Stimulated activated CD8-positive, alpha-beta memory T cell treated with anti-CD3 and anti-CD28 coated beads, Interleukin-4, amount 100 ng/mL, for 1 hour (primary cell): ENCODE measurements at places on chromosomes 3 and 15.

DNA sequence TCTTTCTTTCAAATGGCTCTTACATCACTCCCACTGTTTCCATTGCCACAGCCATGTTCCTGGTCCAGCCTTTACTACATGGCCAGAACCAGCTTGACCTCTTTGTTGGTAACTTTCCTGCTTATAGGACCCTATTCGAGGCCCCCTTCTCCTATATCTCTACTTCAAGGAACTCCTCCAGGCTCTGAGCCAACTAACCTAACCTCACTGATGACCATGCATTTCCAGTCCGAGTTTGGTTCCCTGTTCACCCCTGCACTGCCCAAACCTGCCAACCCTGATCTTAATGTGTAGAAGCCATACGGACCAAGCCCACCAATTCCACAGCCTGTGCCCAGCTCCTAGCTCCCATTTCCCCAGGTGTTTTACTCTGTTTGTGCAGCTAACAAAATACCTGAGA is 38.4 kb upstream of the TIPARP start:
- DNase-seq, result no peak

GRCh38 chr3:53269888-53270880 is 14.4 kb upstream of the TKT start:
- DNase-seq, result no peak

- no peak for DNase-seq
Measured at GRCh38 chr3:65665915-65666314, 372.8 kb downstream of the MAGI1 start.

DNA sequence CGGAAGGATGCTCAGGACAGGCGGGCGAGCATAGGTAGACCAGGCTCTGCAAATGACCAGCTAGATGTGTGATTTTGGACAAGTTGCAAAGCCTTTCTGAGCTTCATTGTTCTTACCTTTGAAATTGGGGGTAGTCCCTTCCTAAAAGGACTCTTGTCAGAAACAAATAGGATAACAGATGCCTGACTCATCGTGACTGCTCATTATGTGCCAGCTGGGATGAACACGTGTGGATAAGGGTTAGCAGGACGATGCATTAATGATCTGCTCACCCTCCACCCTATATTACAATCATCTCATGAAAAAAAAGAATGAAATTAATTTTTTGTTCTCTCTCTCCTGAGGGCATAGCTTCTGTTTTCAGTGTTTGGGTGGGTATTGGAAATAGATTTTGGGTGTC is 223.4 kb downstream of the NR2F2 start:
- no peak for DNase-seq

DNA sequence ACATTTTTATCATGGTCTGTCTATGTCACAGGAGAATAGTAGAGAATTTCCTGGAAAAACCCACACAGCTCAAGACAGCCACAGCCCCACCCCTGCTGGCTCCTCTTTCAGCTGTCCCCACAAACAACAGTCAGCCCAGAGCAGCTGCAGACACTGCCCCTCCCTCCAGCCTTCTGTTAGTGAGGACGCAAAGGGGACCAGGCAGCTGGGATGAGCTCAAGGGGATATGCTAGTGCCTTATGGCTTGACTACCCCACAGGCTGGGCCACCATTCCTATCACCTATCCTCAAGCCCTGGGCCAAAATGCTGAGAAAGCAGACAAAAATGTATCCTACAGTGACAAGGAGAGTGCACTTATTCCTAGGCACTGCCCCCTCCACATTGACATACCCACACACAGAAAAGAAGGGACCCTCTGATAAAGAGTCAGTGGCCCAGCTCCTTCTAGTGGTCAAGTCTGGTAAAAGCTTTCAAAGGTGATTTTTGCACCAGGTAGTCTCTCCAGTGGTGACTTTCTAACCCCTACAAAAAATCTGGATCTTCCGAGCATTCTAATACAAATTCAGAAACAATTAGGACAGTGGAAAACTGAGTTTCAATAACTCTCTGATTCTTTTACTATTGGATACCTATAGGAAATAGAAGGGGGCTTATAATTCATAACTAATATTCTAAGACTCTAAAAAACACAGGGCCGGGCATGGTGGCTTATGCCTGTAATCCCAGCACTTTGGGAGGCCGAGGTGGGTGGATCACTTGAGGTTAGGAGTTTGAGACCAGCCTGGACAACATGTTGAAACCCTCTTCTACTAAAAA is 3.0 kb upstream of the MAP1A start:
- DNase-seq, result peak; percentile 10

DNA sequence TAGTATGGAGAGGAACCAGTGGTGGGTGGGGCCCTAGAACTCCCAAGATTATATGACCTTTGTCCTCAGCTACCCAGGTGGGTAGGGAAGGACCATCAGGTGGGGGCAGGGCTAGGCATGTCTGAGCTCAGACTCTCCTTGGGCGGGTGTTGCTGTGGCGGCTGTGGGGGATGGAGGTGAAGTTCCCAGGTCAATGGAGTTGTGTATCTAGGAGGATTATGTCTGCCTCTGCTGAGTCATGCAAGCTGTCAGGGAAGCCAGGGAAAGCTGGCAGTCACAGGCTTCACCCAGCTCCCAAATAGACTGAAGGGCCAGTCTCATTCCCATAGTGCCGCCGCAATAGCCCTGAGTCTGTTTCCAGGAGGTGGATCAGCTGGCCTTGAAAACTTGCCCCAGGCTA is 139.7 kb upstream of the CFAP20DC start:
- no peak for DNase-seq

GRCh38 chr3:192747746-192748145 is 20.4 kb upstream of the FGF12 start:
- no peak for DNase-seq

DNA sequence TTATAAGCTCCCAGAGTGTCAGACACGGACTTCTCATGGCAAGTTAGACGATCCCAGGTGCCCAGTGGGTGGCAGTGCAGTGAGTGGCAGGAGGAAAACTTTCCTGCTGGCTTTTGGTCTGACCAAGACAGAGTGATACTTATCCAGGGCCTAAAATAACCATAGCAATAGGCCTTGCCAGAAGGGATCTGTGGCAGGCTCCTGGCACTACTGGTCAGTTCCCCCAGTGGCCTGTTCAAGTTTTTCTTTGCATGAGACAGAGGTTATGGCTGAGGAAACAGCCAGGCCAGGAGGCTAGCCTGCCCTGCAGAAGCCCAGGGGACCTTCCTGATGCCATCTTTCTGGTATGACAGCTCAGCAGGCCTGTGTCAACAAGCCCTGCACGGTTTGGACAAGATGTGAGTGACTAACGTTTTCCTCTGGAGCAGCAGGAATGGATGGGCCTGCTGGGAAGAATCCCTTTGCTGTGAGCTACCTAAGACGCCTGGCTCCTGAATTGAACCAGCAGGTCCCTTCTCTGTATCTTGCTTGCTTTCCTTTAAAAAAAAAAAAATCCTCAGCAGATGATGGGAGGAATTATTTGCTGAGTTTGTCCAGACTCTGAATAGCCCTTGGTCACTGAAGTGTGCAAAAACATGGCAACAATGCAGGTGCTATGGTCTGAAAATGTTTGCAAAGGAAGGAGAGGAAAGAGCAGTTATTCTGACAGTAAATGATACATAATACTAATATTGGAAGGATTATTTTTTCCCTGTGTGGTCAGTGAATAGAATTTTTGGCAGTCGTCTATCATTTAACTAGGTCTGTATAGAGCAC is 18.0 kb downstream of the SCG5 start:
- DNase-seq, result no peak

DNA sequence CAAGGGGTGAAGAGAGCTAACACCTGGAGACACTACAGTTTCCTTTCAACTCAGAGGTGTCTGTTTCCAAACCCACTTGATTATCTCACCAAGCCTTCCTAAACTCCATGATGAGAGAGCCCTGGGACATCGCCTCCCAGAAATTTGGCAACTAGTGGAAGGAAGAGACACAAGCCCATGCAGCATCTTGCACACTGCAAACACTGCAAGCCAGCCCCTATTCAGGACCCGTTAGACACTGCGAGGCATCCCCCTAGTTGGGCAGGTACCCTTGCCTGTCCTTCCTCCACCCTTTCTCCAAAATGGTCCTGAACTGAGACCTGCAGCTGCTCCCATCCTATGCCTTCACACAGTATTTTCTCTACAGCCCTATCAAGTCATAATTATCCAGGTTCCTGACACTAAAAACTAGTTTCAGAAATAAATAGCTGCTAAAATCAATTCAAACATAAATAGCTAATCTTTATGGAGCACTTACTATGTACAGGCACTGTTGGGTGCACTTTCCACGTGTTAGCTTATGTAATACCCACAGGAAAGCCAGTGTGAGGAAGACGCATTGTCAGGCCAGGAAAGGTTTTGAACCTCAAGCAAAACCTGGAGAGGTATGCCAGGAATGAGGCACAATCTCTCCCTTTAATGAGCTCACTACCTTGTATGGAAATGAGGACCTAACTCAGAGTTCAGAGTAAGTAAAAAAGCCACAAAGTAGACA is 2.8 kb downstream of the MAGI1 start:
- no peak for DNase-seq

DNA sequence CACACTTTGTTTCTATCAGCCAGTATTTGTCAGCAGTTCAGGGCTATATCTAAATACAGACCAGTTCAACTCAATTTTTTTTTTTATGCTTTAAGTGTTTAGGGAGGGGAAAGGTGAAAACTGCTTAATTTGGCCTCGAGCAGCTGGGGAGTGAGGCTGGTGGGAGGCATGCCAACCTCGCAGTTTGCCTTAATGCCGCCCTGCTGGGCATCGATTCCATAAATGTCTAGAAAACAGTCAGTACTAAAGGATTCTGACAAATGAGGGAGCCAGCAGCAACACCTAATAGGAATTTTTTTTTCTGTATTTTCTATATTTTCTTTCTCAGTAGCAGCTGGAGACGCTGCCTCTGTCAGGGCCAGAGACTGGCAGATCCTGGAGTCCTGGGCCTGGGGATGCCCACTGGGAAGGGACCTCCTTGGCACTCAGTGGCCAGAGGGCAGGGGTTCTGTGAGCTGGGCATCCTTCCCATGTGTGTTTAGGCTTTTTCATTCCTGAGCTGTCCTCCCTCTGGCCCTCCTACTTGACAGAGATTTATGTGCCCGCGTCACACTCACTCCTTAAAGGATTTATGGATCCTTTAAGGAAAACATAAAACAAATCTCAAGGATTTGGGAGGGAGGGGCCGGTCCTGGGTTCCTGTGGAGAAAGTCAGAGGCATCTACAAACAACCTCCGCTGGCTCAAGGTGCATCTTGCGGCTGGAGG is 117.8 kb downstream of the WNT5A start:
- no peak for DNase-seq

DNA sequence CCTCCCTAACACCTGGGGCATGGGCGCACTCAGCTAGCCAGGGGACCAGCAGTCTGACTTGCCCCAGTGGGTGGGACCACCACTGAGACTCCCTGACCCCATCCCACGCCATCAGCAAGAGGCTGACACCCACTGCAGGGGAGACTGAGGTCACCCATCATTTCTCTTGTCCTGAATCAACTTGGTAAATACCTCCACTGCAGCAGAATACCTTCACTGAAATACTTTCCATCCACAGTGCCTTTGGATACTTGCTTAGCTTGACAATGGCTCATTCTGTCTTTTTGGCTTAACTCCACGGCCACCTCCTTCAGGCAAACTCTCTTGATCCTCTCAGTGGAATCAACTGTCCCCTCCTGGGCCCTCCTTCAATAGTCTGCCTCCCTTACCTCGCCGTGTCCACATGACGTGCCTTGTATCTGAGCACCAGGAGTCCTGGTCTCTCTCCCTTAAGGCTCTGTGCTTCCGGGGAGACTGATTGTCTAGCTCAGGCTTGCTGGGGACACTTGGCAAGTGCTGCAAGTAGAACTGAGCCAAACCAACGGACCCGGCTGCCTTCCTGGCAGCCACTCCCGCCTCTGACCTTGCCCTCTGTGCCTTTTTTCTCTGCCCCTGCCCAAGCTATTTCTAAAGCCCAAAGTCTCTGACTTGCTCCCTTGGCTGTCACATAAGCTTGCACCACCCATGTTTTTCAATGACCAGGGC is 119.1 kb downstream of the ADCY5 start:
- DNase-seq, result no peak

GRCh38 chr15:32700501-32701150 is 17.2 kb upstream of the GREM1 start:
- no peak for DNase-seq

DNA sequence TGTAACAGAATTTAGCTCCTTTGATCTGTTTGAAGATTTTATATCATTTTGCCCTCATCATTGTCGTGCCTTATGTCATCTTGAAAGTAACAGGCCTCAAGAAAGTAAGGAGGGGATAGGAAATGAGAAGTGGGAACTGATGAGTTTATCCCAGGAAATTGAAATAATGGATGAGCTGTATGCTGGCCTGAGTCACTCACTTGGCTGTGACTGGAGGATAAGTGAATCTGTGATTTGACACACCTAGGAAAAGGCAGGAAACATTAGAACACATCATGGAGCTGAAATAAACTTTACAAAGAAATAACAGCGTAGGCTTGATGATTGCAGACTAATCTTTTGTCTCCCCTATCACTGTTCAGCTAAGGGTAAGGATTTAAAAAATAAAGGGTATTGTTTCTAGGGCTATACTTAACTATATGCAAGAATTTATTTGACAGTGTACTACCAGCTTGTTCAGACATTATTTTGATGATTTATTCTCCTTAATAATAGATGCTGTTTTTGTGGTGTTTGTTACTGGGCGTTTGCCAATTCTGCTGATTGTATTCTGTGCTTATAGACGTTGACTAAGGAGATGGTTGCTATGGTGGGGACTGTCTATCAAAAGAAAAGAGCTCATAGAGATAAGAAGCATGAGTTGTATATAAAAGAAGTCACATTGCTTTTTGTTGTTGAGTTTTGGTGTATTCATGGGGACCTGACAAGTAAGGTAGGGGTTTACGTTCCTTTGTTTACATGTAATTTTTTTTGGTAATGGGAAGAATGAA is 105.6 kb upstream of the ROPN1 start:
- no peak for DNase-seq

- no peak for DNase-seq
Measured at GRCh38 chr15:36755341-36756000, 176.0 kb downstream of the CDIN1 start.

DNA sequence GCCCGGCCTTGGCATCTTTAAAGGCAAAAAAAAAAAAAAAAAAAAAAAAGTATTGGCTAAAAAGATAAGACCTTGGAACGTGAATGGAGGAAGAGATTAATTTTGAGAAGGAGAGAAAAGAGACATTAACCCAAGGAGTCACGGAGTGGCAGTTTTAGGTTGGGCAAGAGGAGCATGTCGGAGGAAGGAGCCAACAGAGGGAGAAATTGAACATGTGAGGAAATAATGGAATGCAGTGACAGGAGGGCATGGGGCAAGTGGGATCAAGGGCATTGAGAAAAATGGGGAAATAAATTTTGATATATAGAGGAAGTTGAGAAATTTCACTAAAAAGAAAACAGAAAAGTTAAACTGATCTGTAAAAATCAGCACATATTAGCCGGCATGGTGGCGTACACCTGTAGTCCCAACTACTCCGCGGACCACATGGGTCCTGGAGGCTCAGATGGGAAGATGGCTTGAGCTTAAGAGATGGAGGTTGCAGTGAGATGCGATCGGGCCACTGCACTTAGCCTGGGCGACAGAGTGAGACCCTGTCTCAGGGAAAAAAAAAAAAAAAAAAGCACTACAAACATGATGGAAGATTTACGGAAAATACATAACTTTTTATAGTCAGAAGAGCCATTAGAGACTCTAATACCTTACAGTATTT is 1.2 kb downstream of the HAUS2 start:
- no peak for DNase-seq

- DNase-seq, result no peak
Measured at GRCh38 chr3:53616321-53616720, 121.9 kb downstream of the CACNA1D start.
